Mammary microvascular endothelial cell (primary cell): ENCODE measurements at places on chromosomes 3 and 15. TPM values are rescaled to one million over a fixed set of nuclear protein-coding genes. Genes with fewer than 3 reads are reported as not detected.

The MGLL gene
- 116 and 137 TPM in 2 replicates for total RNA-seq

The TRPM1 gene
- total RNA-seq, result under 0.01 and 0.60 TPM in 2 replicates

The SOX14 gene
- total RNA-seq, result not detected in 2 replicates

The ASB14 gene
- not detected in 2 replicates for total RNA-seq

The ERICH6 gene
- total RNA-seq, result not detected in 2 replicates

The TAGLN3 gene
- total RNA-seq, result not detected in 2 replicates

The PCSK6 gene
- total RNA-seq, result 4.3 and 6.0 TPM in 2 replicates

The FES gene
- total RNA-seq, result 108 and 121 TPM in 2 replicates

The KATNBL1 gene
- 39.4 and 41.8 TPM in 2 replicates for total RNA-seq

The FMN1 gene
- total RNA-seq, result under 0.01 TPM in 2 replicates

The PRKCD gene
- 4.1 and 8.5 TPM in 2 replicates for total RNA-seq

The CPNE9 gene
- 0.30 TPM in 1 of 2 replicates, not detected in the other for total RNA-seq

The LRRIQ4 gene
- not detected in 2 replicates for total RNA-seq

The VGLL3 gene
- 2.5 and 2.7 TPM in 2 replicates for total RNA-seq

The ERC2 gene
- total RNA-seq, result 0.05 and 0.13 TPM in 2 replicates

The POPDC2 gene
- total RNA-seq, result 0.10 and 2.5 TPM in 2 replicates

The WDR93 gene
- total RNA-seq, result not detected in 2 replicates

The TWF2 gene
- total RNA-seq, result 130 and 132 TPM in 2 replicates

The TRIM42 gene
- total RNA-seq, result not detected in 2 replicates

The GOLGA6B gene
- not detected in 2 replicates for total RNA-seq

The SSUH2 gene
- 0.07 TPM in 1 of 2 replicates, not detected in the other for total RNA-seq

The SLC9C1 gene
- total RNA-seq, result not detected in 2 replicates

The ZNF80 gene
- total RNA-seq, result not detected in 2 replicates

The ANKRD34C gene
- not detected in 2 replicates for total RNA-seq

The SUMF1 gene
- 44.2 and 45.8 TPM in 2 replicates for total RNA-seq

The KBTBD13 gene
- total RNA-seq, result not detected in 2 replicates

The UACA gene
- 71.3 and 77.0 TPM in 2 replicates for total RNA-seq

The SLC27A2 gene
- total RNA-seq, result 0.34 and 1.2 TPM in 2 replicates

The VIPR1 gene
- not detected in 2 replicates for total RNA-seq

The TAMM41 gene
- 8.1 and 10.2 TPM in 2 replicates for total RNA-seq

The INSYN1 gene
- total RNA-seq, result not detected in 2 replicates

The HPS3 gene
- total RNA-seq, result 29.0 and 32.5 TPM in 2 replicates

The ECE2 gene
- total RNA-seq, result not detected in 2 replicates

The TERB2 gene
- total RNA-seq, result not detected in 2 replicates
